ENCODE measurements at places on chromosomes 7 and 10.

DNA sequence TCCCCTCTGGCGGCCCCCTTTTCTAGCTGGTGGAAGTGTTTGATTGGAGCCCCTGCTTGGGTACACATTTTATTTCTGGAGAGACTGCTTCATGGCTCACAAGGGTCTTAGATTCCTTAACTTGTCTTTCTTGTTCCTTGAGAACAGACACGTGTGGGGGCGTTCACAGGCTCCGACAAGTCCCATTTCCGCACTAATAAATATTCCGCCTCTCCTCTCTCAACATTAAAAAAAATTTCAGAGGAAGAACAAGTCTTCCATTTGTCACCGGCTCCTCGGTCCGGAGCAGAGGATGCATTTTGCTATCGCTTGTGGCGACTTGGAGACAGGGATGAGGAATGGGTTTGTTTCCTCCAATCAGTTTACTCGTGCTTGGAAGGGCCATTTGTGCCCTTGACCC, 134.0 kb upstream of the PODXL start:
- H3K27me3 ChIP-seq, result no peaks in the 10 kb centered on the region
- no peak for DNase-seq
- no peak overlapping the region for H3K4me3 ChIP-seq
- no peaks in the 10 kb centered on the region for H3K36me3 ChIP-seq

DNA sequence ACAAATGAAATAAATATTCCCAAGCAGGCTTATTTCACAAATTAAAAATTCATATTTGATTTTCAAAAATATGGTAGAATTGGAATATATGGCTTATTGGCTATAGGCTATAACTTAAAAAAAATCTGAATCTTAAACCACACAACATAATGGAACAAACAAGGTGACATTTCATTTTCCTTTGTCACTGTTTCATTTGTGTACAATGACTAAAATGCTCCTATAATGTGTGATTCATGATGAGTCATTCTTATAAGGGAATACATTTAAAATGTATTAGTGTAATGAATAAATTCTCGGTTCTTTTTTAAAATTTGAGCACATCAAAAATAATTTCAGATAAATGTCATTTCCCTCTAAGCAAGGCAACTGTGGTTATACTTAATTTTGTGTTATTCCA, 148.0 kb upstream of the ANK3 start:
- peaks cover 4% of the 10 kb centered on the region for H3K4me1 ChIP-seq
- H3K27ac ChIP-seq, result no peak overlapping the region
- no peak for DNase-seq

DNA sequence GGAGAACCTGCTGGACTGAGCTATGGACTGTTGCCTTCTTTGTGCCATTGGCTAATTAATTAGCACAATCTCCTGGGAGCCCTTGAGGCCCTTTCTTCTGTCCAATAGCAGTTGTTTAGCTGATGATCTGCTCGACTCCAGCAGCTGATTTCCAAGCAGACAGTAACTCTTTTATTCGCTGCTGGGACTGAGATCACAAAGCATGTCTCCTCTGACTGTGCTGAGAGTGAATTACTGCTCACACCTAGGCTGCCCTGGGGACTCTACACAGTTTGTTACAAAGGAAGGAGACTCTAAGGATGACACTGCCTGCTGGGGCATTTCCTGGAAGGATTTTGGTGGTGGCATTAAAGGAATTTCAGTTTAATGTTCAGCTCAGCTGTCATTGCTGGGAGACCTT, 31.4 kb downstream of the CASP7 start:
- no peaks in the 10 kb centered on the region for H3K27me3 ChIP-seq
- DNase-seq, result no peak
- H3K4me3 ChIP-seq, result no peak overlapping the region
- no peaks in the 10 kb centered on the region for H3K4me1 ChIP-seq
- no peaks in the 10 kb centered on the region for H3K36me3 ChIP-seq
- no peak overlapping the region for H3K27ac ChIP-seq

- no peak for DNase-seq
- no peak overlapping the region for H3K4me3 ChIP-seq
- H3K36me3 ChIP-seq, result no peaks in the 10 kb centered on the region
- H3K4me1 ChIP-seq, result no peaks in the 10 kb centered on the region
- no peaks in the 10 kb centered on the region for H3K27me3 ChIP-seq
Measured at GRCh38 chr10:48557511-48558123, 47.3 kb downstream of the ARHGAP22 start.

GRCh38 chr7:140611641-140612040, 29.0 kb downstream of the DENND2A start:
- H3K36me3 ChIP-seq, result no peaks in the 10 kb centered on the region
- no peak for DNase-seq
- H3K27me3 ChIP-seq, result no peaks in the 10 kb centered on the region
- no peak overlapping the region for H3K27ac ChIP-seq

- H3K36me3 ChIP-seq, result no peaks in the 10 kb centered on the region
- H3K4me1 ChIP-seq, result no peaks in the 10 kb centered on the region
- DNase-seq, result no peak
- H3K4me3 ChIP-seq, result no peak overlapping the region
Measured at GRCh38 chr10:76218035-76218434, 786.6 kb downstream of the LRMDA start.

GRCh38 chr7:19932549-19933249, 159.3 kb upstream of the TMEM196 start:
- H3K27me3 ChIP-seq, result no peaks in the 10 kb centered on the region
- no peak overlapping the region for H3K4me3 ChIP-seq
- no peak for DNase-seq
- no peaks in the 10 kb centered on the region for H3K4me1 ChIP-seq
- H3K27ac ChIP-seq, result no peak overlapping the region

DNA sequence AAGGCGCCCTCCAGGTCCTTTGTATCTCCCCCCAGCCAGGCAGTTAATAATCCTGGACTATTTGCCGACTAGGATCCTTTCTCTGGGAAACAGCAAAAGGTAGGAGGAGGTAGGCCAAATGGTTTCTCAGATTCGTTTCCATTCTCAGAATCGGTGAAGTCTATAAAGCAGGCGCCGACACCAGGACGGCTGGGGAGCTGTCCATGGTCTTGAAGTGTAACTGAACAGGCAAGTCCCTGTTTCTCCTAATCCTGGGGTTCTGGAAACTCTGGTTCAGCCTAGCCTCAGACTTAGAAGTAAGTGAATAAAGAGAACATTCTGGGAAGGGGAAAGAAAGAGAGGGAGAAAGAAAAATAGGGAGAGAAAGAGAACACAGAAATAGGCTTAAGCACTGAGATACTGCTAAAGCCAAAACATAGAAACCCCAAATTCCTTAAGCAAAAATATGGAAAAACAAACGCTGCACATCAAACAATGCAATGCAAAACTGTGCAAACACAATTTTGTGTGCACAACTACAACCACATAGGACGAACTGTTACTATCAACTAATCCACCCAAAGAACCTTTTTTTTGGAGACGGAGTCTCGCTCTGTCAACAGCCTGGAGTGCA, 11.1 kb upstream of the INA start:
- no peaks in the 10 kb centered on the region for H3K36me3 ChIP-seq
- no peak for DNase-seq
- H3K4me3 ChIP-seq, result no peak overlapping the region
- H3K4me1 ChIP-seq, result no peaks in the 10 kb centered on the region

- H3K27me3 ChIP-seq, result no peaks in the 10 kb centered on the region
- no peak for DNase-seq
- no peak overlapping the region for H3K4me3 ChIP-seq
- no peaks in the 10 kb centered on the region for H3K36me3 ChIP-seq
- no peak overlapping the region for H3K27ac ChIP-seq
Measured at GRCh38 chr10:96118604-96119450, 11.3 kb upstream of the ZNF518A start.

GRCh38 chr10:22997096-22997495, 69.2 kb downstream of the ARMC3 start:
- no peaks in the 10 kb centered on the region for H3K27me3 ChIP-seq
- DNase-seq, result no peak
- H3K4me1 ChIP-seq, result no peaks in the 10 kb centered on the region
- no peaks in the 10 kb centered on the region for H3K36me3 ChIP-seq
- no peak overlapping the region for H3K4me3 ChIP-seq

DNA sequence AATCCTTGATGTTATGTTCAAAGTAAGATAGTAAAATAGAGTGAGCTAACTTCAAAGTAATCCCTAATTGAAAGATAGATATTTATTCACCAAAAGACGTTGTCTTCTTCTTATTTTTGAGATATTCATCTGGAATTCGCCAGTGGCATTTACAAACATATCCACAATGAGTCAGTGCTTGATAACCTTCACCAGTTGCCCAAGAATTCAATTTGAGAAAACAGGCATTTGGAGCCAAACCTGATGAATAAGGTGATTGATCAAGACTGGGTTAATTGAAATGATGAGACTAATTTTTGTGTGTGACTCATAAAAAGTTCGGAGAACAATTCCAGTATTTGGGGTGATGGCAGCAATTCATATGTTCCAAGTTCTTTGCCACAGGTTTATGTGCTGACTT, 344.0 kb downstream of the ARL4A start:
- H3K27me3 ChIP-seq, result no peaks in the 10 kb centered on the region
- DNase-seq, result no peak
- no peaks in the 10 kb centered on the region for H3K4me1 ChIP-seq
- H3K36me3 ChIP-seq, result no peaks in the 10 kb centered on the region
- no peak overlapping the region for H3K4me3 ChIP-seq
- no peak overlapping the region for H3K27ac ChIP-seq

- H3K36me3 ChIP-seq, result no peaks in the 10 kb centered on the region
- no peaks in the 10 kb centered on the region for H3K4me1 ChIP-seq
- no peak overlapping the region for H3K4me3 ChIP-seq
- H3K27ac ChIP-seq, result no peak overlapping the region
Measured at GRCh38 chr7:81839708-81840369, 70.0 kb upstream of the HGF start.
